SK-N-MC (cell line): ENCODE measurements at places on chromosomes 5 and 9.

- DNase-seq, result no peak
These were observed 19.2 kb downstream of the PLGRKT start for GRCh38 chr9:5418481-5418880.

GRCh38 chr5:76716456-76717157, 681 bp downstream of the F2R start:
- DNase-seq, result no peak

GRCh38 chr5:96434201-96434645, 1.2 kb upstream of the PCSK1 start:
- peak; percentile 24 for DNase-seq

- DNase-seq, result no peak
These were observed 37.2 kb downstream of the ZNF622 start for GRCh38 chr5:16428359-16428758.

DNA sequence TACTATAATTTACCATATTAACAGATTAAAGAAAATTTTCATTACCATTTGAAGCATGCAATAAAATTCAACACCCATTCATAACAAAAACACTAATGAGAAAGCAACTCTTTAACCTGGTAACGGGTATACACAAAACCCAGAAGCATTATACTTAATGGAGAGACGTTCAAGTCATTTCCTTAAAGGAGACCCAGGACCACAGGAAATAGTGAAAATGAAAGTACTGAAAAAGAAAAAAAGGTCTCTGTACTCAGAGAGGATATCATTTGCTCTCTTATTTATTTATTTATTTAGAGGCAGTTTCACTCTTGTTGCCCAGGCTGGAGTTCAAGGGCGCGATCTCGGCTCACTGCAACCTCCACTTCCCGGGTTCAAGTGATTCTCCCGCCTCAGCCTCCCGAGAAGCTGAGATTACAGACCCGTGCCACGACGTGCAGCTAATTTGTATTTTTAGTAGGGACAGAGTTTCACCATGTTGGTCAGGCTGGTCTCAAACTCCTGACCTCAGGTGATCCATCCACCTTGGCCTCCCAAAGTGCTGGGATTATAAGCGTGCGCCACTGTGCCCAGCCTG, 61.6 kb downstream of the SETX start:
- no peak for DNase-seq

- no peak for DNase-seq
These were observed 404.6 kb downstream of the DMRT2 start for GRCh38 chr9:1454616-1455347.

- no peak for DNase-seq
These were observed 196.6 kb downstream of the FANCC start for GRCh38 chr9:95120781-95121370.

- DNase-seq, result no peak
These were observed 129.1 kb downstream of the PLK2 start for GRCh38 chr5:58330781-58331180.

GRCh38 chr9:18359335-18359734, 114.6 kb upstream of the ADAMTSL1 start:
- DNase-seq, result no peak
